ENCODE measurements at places on chromosomes 5 and 9.

DNA sequence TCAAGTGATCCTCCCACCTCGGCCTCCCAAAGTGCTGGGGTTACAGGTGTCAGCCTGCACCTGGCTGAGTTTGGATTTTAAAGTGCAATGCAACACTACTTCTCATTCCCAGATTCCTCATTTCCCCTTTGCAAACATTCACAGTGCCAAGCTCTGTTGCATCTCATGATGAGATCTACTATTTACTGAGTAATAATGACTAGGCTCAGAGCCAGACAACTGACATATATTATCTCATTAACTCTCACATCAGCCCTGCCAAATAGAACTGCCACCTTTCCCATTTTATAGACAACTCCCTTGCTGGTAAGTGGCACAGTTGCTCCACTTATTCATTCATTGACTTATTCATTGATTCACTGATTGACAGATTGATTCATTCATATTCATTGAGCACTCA lies 7.0 kb downstream of the PDE6A start:
- no peaks in the 10 kb centered on the region for H3K36me3 ChIP-seq
- H3K4me1 ChIP-seq, result no peaks in the 10 kb centered on the region
- DNase-seq, result no peak

- no peaks in the 10 kb centered on the region for H3K36me3 ChIP-seq
- DNase-seq, result no peak
- peaks cover 16% of the 10 kb centered on the region for H3K4me1 ChIP-seq
- H3K27me3 ChIP-seq, result peaks cover 69% of the 10 kb centered on the region
Measured at GRCh38 chr5:141495453-141495811, 6.6 kb downstream of the PCDHGC5 start.

DNA sequence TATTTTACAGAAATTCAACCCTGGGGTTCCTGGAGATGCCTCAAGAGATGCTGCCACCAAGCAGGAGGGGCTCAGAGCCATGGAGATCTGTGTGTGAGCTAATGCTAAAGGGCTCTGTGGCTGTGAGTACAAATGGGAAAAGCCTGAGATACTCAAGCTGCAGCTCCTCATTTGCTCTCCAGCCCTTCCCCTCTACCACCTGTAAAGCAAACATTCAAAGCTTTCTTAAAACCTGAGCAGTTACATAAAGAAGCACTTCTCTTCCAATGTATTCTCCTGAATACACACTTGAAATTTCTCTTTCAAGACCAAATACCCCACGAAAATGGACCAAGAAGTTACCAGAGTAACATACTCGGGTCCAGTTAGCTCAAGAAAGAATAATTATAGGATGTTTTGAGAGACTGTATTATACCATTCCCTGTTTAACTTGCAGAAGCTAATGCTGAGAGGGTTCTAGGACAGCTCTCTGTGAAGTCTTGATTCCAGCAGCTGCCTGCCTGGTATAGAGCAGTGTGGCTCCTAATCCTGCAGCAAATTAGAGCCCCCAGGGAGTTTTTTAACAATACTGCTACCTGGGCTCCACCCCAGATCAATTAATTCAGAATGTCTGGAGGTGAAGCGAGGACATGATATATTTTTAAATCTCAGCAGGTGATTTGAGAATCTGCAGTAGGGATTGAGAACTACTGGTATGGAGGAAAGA lies 21.1 kb downstream of the RGS7BP start:
- H3K4me3 ChIP-seq, result no peak overlapping the region
- no peaks in the 10 kb centered on the region for H3K36me3 ChIP-seq
- DNase-seq, result no peak
- no peaks in the 10 kb centered on the region for H3K27me3 ChIP-seq

DNA sequence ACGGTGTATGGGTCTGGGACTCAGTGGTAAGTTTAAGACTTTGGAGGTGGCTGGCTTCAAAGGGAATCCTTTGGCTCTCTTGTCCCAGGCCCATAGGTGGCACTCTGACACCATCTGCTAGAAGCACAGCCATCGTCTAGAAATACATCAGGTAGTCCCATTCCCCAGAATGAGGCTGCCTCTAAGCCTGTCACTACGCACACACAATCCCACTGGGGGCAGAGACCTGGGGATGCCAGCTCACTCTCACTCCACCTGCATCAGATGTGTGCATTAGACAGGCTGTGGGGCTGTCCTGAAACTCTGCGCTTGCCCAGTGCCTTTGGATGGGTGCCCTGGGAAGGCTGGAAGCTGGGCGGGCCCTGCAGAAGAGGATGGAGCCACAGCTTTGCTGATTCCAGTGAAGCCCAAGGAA lies 127.5 kb upstream of the PANK3 start:
- no peaks in the 10 kb centered on the region for H3K4me1 ChIP-seq
- no peaks in the 10 kb centered on the region for H3K36me3 ChIP-seq
- H3K27me3 ChIP-seq, result no peaks in the 10 kb centered on the region
- H3K27ac ChIP-seq, result no peak overlapping the region
- no peak overlapping the region for H3K4me3 ChIP-seq
- DNase-seq, result no peak

- no peaks in the 10 kb centered on the region for H3K4me1 ChIP-seq
- H3K27me3 ChIP-seq, result no peaks in the 10 kb centered on the region
- H3K27ac ChIP-seq, result no peak overlapping the region
- H3K36me3 ChIP-seq, result no peaks in the 10 kb centered on the region
Measured at GRCh38 chr5:171486613-171487012, 67.2 kb downstream of the FGF18 start.

DNA sequence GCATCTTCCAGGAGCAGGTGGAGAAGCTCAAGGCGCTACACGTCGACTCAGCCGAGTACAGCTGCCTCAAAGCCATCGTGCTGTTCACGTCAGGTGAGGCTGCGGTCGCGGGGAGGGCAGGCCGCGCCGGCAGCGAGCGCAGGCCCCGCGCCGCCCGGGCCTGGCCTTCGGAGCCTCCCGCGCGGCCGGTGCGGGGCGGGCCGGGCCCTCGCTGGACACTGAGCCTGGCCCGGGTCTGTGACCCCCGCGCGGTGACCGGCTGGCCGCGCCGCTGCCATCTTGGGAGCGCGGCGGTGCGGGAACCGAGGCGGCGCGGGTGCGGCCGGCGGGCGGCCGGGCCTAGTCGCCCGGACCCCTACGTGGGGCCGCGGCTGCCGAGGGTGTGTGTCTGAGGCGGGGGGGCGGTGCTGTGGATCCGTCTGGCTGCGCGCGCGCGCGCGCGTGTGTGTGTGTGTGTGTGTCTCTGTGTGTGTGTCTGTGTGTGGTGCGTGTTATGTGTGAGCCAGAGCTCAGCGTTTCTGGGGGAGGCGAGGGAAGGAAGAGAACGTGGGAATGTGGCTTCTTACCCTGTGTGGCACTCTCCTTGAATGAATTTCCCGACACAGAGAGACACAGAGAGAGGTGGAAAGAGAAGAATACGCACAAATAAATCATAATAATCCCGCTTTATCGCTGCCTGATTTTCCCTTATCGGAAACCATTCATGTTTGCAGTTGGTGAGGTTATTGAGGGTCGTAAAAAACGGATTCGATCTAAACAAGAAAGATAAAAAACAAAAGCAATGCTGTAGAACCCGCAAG lies 5.5 kb downstream of the NR2F1 start:
- no peaks in the 10 kb centered on the region for H3K36me3 ChIP-seq
- peak overlapping the region; percentile 38 for H3K4me3 ChIP-seq
- H3K4me1 ChIP-seq, result peaks cover 2% of the 10 kb centered on the region
- peaks cover 60% of the 10 kb centered on the region for H3K27me3 ChIP-seq

DNA sequence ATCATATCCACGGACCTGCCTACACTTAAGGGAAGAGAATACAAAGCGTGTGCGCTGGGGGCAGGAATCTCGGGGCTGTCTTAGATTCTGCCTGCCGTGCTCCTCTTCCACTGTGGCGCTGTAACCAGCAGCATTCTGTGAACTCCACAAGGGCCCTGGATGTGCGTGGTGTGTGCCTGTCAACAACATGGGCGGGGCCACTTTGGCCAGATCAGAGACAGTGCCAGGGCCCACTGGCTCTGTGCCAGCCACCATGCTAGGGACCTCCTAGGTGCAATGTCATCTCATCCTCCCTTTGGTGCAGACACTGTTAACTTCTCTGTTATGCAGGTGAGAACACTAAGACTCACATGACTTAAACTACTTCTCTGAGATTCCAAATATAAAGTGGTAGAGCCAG lies 113.7 kb downstream of the COL23A1 start:
- no peaks in the 10 kb centered on the region for H3K36me3 ChIP-seq
- DNase-seq, result no peak
- no peaks in the 10 kb centered on the region for H3K27me3 ChIP-seq
- no peaks in the 10 kb centered on the region for H3K4me1 ChIP-seq
- H3K4me3 ChIP-seq, result no peak overlapping the region
- H3K27ac ChIP-seq, result no peak overlapping the region

DNA sequence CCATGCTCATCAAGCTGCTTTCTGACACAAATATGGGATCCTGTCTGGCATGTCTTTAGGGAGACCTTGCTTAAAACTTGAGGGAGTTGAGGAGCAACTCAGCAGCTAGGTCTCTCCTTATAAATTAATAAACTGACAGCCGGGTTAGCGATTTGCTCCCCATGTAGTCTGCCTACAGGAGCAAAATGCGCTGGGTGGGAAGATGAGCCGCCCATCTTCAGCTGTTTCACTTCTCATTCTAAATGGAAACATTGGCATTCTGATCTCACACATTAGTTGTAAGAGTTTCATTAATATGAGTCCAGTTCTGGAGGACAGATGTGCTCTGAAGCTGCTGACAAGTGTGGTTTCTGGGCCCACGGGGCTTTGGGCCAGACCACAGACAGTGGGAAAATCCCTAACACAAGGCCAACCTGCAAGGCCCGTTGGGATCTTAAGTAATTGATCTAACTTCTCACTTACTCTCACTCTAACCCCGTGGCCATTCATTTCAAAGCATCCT lies 197.0 kb downstream of the MCTP1 start:
- no peak overlapping the region for H3K4me3 ChIP-seq
- DNase-seq, result no peak
- no peaks in the 10 kb centered on the region for H3K4me1 ChIP-seq
- H3K36me3 ChIP-seq, result no peaks in the 10 kb centered on the region

GRCh38 chr9:16386827-16387077 lies 483.7 kb downstream of the BNC2 start:
- H3K27ac ChIP-seq, result no peak overlapping the region
- H3K27me3 ChIP-seq, result no peaks in the 10 kb centered on the region
- H3K4me1 ChIP-seq, result no peaks in the 10 kb centered on the region
- H3K4me3 ChIP-seq, result no peak overlapping the region
- no peaks in the 10 kb centered on the region for H3K36me3 ChIP-seq

DNA sequence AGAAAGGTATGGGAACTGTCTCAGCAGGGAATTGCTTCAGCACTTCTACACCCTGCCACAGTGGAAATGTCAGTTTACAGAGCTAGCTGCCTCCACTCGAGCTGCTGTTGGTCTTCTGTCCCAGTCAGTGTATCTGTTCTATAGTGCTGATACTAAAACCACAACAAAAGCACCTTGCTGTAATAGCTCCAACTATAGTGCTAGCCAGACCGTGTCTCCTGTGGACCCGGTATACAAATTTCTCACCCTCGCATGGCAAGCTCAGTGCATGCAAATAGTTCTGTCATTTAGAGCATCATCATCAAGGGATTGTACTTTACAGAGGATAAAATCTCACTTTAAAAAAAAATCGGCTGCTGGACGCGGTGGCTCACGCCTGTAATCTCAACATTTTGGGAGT lies 51.5 kb upstream of the IQGAP2 start:
- H3K27ac ChIP-seq, result no peak overlapping the region
- H3K4me1 ChIP-seq, result no peaks in the 10 kb centered on the region
- DNase-seq, result no peak
- no peaks in the 10 kb centered on the region for H3K27me3 ChIP-seq
- no peak overlapping the region for H3K4me3 ChIP-seq
